ENCODE measurements at places on chromosomes 2 and 18.
A peak's percentile ranks its signal among the peaks of the same experiment; 100 is the strongest.

DNA sequence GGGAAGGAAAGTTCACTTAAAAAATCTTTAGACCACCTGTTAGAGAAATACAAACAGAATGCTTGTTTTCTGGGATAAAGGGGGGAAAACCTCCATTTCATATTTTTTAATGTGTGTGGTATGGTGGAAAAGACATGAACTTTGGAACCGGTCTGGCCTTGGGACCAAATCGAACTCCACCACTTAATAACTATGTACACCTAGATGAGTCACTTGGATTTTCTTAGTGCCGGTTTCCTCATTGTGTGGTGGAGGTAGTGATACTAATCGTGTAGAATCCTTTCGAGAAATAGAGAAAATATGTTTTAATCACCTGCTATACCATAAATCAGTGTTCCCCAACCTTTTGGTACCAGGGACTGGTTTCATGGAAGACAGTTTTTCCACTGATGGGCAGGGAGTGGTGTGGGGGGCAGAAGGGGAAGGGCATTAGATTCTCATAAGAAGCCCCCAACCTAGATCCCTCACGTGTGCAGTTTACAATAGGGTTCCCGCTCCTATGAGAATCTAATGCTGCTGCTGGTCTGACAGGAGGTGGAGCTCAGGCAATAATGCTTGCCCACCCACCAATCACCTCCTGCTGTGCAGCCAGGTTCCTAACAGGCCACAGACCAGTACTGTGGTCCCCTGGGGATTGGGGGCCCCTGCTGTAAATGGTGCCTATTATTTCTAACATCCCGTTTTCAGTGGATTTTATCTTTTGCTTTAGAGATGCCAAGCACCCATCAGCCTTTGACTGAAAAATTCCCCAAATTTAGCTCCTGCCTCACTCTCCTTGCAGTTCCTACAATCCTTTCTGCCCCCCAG, 308.8 kb downstream of the PRKCE start:
- DNase-seq = peak; percentile 27

GRCh38 chr2:210227290-210228088, 2.2 kb upstream of the ACADL start:
- no peak for DNase-seq

DNA sequence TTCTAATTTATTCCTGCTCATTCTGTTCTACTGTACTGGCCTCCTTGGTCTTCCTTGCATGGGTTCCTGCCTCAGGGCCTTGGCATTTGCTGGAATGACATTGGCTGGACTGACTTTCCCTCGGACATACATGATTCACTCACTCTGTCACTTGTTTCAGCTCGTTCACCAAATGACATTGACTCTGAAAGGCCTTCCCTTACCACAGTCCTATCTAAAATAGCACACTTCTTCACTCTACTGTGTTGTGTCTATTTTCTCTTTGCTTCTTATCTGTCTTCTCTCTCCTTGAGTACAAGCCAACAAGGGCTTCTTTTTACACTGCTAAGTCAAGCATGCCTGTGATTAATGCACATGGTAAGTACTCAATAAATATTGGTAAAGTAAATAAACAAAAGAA, 65.6 kb downstream of the SCG2 start:
- DNase-seq = peak; percentile 34

GRCh38 chr18:27964811-27965210, 212.1 kb downstream of the CDH2 start:
- peak; percentile 78 for DNase-seq

GRCh38 chr2:77778917-77779316, 256.7 kb upstream of the LRRTM4 start:
- DNase-seq = no peak

DNA sequence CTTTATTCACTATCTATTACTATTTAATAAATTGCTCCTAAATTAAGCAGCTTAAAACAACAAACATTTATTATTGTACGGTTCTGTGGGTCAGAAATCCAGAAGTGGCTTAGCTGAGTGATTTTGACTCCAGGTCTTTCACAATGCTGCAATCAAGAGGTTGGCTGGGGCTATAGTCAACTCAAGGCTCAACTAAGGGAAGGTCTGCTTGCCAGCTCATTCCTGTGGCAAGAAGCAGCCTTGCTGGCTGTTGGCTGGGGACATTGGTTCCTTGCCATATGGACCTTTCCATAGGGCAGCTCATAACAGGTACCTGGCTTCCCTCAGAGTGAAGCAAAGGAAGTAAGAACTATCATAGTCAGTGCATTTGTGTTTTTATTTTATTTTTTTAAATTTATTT, 5.0 kb upstream of the MRPL19 start:
- DNase-seq = no peak

DNA sequence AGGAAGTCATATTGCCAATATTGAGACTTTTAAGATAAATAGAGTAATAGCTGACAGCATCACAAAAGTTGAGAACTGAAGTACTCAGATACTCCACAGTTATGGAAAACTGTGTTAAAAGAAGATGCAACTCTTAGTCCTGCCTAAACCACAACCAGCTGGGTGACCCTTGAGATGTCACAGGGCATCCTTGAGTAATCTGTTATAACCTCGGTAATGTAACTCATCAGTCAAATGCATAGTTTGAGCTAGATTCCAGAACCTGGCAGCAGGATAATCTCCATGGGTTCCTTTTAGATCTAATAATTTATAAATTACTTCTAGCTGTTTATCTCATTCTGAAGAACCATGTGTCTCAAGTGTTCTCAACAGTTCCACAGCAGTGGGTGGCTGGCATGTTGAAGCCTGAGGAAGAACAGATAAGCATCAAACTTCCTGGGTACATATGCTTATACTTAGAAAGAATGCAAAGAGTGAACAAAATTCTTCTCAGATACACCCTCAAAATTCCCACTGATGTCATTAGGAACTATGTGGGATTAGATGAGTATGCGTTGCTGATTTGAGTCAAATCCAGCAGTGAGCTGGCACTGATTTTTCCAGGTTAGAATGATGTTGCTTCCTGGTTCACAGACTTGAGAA, 304.1 kb upstream of the ERBB4 start:
- peak; percentile 98 for DNase-seq

- DNase-seq = peak; percentile 13
Measured at GRCh38 chr2:138600732-138601457, 99.3 kb downstream of the SPOPL start.

- DNase-seq = no peak
Measured at GRCh38 chr2:191316246-191316994, 71.2 kb downstream of the MYO1B start.

DNA sequence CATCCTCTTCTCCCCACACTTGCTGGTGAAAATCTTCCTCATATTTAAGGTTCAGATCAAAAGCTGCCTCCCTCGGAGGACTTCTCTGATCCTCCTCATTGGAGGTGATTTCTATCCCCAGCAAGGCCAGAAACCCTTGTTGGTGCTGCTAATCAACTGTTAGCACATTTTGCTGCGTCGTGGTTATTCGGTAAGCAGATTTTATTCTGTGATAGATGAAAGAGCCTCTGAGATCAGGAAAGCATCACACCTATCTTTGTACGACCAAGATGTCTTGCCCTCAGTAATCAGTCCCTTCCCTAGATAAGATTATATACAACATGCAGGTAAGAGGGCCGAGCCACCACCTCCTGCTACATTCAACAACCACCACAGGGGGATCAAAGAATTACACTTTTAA, 40.1 kb downstream of the DDX18 start:
- DNase-seq = no peak

- no peak for DNase-seq
Measured at GRCh38 chr2:63663013-63663864, 74.5 kb downstream of the MDH1 start.

DNA sequence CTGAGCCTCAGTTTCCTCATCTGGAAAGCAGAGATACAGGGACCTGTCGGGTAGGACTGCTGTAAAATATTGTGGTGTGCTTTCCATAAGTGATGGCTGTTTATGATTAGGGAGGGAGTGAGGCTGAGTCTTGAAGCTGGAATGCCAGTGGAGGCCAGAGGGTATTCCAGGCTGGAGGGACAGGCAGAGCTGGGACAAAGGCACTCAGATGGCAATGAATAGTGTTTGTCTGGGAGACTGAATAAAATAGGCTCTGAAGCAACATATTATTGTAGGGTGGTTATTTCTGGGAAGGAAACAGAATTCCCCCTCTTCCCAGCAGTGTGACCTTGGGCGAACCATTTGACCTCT, 120.7 kb downstream of the INHBB start:
- DNase-seq = no peak

DNA sequence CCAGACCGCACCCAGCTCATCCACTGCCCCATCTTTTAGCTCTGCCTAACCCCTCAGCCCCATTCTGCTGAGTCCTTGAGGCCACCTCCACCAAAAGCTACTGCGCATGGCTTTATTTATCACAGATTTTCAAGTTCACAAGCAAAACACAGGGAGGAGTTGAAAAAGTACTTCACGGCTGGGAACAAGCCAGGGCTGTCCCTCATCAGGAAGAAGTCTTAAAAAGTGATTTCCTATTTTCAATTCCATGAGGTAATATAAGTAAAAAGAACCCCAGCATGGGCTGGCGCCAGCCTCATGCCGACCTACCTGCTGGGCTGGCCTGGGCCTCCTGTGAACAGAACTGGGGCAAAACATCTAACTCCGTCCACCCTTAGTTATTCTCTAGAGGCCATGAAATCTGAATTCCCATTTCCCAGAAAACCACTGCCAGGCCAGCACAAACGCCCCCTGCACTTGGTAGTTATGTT, 69.0 kb downstream of the POLR1A start:
- no peak for DNase-seq

GRCh38 chr2:14284244-14284643, 348.3 kb upstream of the LRATD1 start:
- no peak for DNase-seq

GRCh38 chr2:184049566-184049965, 548.8 kb upstream of the ZNF804A start:
- no peak for DNase-seq

Measured in bronchial epithelial cell (primary cell).